Muscle of arm (tissue), 14 donors: ENCODE measurements at places on chromosomes 6 and 20.

GRCh38 chr6:47061309-47062300 lies 19.5 kb upstream of the ADGRF1 start:
- DNase-seq = no peak

- DNase-seq = no peak
Observed at GRCh38 chr6:135703007-135703406, 148.5 kb upstream of the PDE7B start.

DNA sequence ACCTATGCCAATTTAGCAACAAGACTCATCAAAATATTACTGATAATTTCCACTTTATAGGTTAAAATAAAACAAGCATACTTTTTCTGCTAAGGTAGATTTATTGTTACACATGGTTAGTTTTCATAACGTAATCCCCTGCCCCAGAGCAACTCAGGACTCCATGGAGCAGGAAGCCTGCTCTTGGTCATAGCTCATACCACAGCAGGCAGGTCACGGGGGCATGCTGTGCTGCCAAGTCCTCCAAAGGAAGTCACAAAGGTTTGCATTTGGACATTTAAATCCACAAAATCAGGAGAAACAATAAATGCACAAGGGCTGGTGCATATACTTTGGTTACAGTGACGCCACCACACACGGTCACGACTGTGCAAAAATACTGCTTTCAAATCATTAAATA lies 12.5 kb downstream of the GZF1 start:
- no peak for DNase-seq

GRCh38 chr20:24034820-24035219 lies 46.2 kb upstream of the GGTLC1 start:
- no peak for DNase-seq

DNA sequence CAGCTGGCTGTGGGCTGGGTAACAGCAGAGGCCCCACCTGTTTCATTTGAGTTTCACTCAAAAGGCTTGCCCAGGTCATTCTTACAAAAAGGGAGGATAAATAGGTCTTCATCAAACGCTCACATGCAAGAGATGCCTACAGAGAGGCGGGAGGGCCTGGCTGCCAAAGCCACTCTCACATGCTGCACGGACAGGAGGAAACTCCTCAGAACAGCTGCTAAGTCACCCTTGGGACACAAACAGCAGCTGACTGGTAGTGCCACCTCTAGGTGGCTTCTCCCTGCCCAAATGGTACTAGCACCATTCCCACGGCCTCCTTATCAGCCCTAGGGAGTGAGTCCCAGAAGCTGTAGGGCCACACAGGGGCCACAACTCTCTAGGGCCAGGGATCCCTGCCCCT lies 23.8 kb downstream of the SLC22A23 start:
- DNase-seq = no peak
